M059J (cell line): ENCODE measurements at places on chromosomes 7 and 10. TPM values are rescaled to one million over a fixed set of nuclear protein-coding genes. Genes with fewer than 3 reads are reported as not detected.
A peak's percentile ranks its signal among the peaks of the same experiment; 100 is the strongest.

DNAJB12 gene
- 18.8 and 31.5 TPM in 2 replicates for total RNA-seq

LBX1 gene
- total RNA-seq, result not detected in 2 replicates

GRCh38 chr7:28889290-28889689 is 68.8 kb downstream of the TRIL start:
- DNase-seq, result no peak

STAG3 gene
- 8.3 and 10.5 TPM in 2 replicates for total RNA-seq

TCERG1L gene
- total RNA-seq, result not detected in 2 replicates

- no peak for DNase-seq
Measured at GRCh38 chr7:6023974-6024435, 7.2 kb upstream of the ANKRD61 start.

SPDYE2B gene
- not detected in 2 replicates for total RNA-seq

GRCh38 chr10:18619016-18619415 is 32.4 kb downstream of the NSUN6 start:
- DNase-seq, result peak; percentile 60

OPALIN gene
- total RNA-seq, result not detected in 2 replicates

MBLAC1 gene
- total RNA-seq, result 4.6 and 4.8 TPM in 2 replicates

GRCh38 chr10:121854809-121855445 is 72.9 kb downstream of the ATE1 start:
- DNase-seq, result no peak

CYP2C9 gene
- not detected in 2 replicates for total RNA-seq

HTR5A gene
- not detected in 2 replicates for total RNA-seq

MACC1 gene
- total RNA-seq, result 0.07 and 0.15 TPM in 2 replicates

C10orf143 gene
- total RNA-seq, result 0.05 TPM in 1 of 2 replicates, not detected in the other

DNA sequence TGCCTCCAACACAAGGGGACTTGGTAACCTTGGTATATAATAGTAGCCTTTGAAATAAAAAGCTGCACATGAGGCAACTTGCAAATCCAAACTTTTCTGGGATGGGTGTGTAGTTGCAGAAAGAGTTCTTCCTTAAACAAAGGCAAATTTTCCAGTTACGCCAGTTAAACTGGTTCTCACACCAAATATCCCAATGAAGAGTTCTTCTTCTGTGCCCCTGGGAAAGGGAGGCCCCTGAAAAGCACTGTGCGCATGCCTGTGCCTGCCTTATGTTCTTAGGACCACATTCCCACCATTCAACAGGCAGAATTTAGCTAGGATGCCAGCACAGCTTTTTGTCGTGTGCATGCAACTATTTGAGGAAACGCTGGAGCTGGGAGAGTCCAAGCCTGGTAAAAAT is 164.8 kb upstream of the SLC25A13 start:
- no peak for DNase-seq

- DNase-seq, result no peak
Measured at GRCh38 chr10:97464226-97464625, 18.3 kb downstream of the ZDHHC16 start.
